ENCODE measurements at places on chromosomes 6 and 20. TPM values are rescaled to one million over a fixed set of nuclear protein-coding genes. Genes with fewer than 3 reads are reported as not detected.
A peak's percentile ranks its signal among the peaks of the same experiment; 100 is the strongest.

GRCh38 chr20:8721098-8721497 is 347.8 kb upstream of the PLCB4 start:
- peak; percentile 74 for DNase-seq

DNA sequence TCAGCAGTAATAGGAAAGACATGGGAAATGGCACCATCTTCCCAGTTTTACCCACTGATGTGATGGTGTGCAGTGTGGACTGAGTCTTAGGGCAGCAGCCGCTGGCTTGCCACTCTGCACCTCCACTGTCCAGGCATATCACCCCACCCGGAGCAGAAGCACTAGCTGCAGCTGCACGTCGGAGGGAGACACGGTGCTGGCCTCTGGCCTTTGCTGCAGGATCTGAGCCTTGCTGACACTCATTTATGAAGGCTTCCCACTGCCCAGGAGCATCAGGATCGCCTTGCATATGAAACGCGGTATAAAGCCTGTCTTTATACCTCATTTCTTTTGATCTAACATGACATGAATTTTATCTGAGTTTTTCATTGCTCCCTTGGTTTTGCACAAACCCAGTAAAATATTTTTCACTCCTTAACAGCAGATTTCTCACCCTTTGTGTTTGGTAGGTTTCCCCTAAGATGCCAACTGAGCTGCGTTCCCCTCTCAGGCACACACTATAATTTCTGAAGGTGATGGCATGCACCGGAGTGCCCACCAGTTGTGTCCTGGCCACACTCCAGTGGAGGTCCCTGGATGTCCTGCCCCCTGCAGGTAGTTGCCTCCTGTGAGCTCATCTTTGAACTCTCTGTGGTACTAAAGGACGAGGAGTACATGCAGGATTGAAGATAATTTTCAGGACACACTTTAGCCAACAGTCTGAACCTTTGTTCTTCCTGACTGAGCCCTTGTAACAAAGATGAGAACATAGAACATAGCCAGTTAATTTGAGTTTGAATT is 9.0 kb upstream of the EXOC2 start:
- DNase-seq, result no peak

CST4 gene
- not detected for total RNA-seq

SNX14 gene
- 131 TPM for total RNA-seq

Measured in lung microvascular endothelial cell (primary cell).